ENCODE measurements at places on chromosomes 7 and 10. TPM values are rescaled to one million over a fixed set of nuclear protein-coding genes. Genes with fewer than 3 reads are reported as not detected.

DNA sequence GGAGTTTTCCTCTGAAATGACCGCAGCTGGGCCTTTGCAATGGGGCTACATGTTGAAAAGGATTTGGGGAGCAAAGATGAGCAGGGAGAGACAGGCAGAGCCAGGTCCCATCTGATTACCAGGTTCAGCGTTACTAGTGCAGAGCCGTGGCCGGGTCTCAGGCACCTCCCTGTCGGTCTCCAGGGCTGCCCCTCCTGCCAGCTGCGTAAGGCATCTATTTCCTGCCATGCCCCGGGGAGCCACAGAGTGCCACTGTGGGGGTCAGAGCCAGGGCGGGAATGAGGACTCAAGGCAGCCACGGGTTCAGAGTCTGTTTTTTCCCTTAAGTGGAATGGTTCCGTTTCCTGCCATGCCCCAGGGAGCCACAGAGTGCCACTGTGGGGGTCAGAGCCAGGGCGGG is 382.6 kb upstream of the SHH start:
- peaks cover 5% of the 10 kb centered on the region for H3K27me3 ChIP-seq
- DNase-seq: no peak
- H3K4me3 ChIP-seq: no peak overlapping the region
- no peaks in the 10 kb centered on the region for H3K36me3 ChIP-seq

VENTX gene
- total RNA-seq: 0.12 TPM

- no peaks in the 10 kb centered on the region for H3K4me1 ChIP-seq
- no peaks in the 10 kb centered on the region for H3K36me3 ChIP-seq
- no peak for DNase-seq
- peaks cover 11% of the 10 kb centered on the region for H3K27me3 ChIP-seq
- no peak overlapping the region for H3K27ac ChIP-seq
Measured at GRCh38 chr7:45359250-45359649, 201.7 kb downstream of the RAMP3 start.

NUTM2E gene
- 0.12 TPM for total RNA-seq

GRCh38 chr7:30915005-30915601 is 3.5 kb downstream of the AQP1 start:
- no peak overlapping the region for H3K27ac ChIP-seq
- no peaks in the 10 kb centered on the region for H3K36me3 ChIP-seq
- no peak overlapping the region for H3K4me3 ChIP-seq

PPP3CB gene
- 50.2 TPM for total RNA-seq

Measured in activated CD4-positive, alpha-beta memory T cell treated with anti-CD3 and anti-CD28 coated beads for 36 hours (primary cell).